ENCODE measurements at places on chromosomes 16 and 17. TPM values are rescaled to one million over a fixed set of nuclear protein-coding genes. Genes with fewer than 3 reads are reported as not detected.

Gene MSLN
- polyA plus RNA-seq = not detected

DNA sequence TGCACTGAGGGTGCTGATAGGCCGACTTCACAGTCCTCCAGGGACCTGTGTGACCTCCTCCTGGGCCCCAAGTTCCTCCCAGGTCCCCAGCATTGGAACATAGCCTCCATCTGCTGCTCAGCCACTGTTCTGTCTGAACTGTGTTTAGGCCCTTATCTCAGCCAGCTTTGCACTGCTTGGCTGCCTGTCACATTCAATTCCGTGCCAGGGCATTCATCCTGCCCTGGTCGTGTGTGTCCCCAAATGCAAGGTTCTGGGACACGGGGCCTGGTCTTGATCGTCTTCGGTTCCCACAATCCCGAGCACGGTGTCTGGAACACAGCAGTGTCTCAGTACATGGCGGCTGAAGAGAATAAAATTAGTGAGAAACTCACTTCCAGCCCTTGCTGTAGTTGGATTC is 69.9 kb upstream of the NFAT5 start:
- H3K27ac ChIP-seq = no peak overlapping the region
- H3K27me3 ChIP-seq = no peaks in the 10 kb centered on the region
- H3K4me1 ChIP-seq = no peaks in the 10 kb centered on the region
- no peak overlapping the region for H3K4me3 ChIP-seq

DNA sequence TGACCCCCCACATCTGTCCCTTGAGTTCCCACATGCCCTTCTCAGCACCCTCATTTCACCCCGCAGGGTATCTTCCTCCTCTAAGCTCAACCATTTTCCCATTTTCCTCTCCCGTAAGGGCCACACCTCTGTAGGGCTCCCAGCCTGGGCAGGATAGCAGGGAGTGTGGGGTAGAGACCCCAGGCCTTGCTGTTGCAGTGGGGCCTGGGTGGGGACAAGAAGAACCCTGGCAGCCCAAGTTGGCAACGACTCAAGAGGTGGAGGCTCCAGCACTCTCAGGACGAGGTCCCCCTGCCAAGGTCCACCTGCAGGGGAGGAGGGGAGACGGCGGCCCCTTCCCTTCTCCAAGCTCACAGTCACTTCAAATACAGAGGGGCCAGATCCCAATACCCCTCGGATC is 2.0 kb upstream of the TMEM92 start:
- H3K27me3 ChIP-seq = peaks cover 5% of the 10 kb centered on the region
- H3K4me3 ChIP-seq = no peak overlapping the region
- peaks cover 4% of the 10 kb centered on the region for H3K4me1 ChIP-seq
- H3K36me3 ChIP-seq = no peaks in the 10 kb centered on the region
- DNase-seq = no peak

Gene B9D1
- 0.67 TPM for polyA plus RNA-seq

DNA sequence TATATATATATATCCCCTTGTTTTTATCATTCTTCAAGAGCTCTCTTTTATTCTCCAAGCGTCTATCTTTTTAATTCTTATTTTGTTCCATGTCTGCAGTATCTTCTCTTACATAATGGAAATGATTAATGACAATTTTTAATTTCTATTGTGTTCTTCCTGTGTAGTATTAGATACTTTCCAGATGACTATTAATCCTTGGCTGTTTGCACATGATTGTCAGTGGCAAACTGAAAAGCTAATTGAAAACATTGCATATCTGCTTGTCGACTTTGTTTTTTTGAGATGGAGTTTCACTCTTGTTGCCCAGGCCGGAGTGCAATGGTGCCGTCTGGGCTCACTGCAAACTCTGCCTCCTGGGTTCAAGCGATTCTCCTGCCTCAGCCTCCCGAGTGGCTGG is 124.7 kb downstream of the BCAS3 start:
- H3K27me3 ChIP-seq = no peaks in the 10 kb centered on the region
- H3K4me1 ChIP-seq = no peaks in the 10 kb centered on the region
- no peaks in the 10 kb centered on the region for H3K36me3 ChIP-seq
- H3K4me3 ChIP-seq = no peak overlapping the region
- no peak overlapping the region for H3K27ac ChIP-seq
- no peak for DNase-seq

GRCh38 chr17:44005527-44006271 is 1.3 kb downstream of the NAGS start:
- peaks cover 28% of the 10 kb centered on the region for H3K4me1 ChIP-seq
- H3K4me3 ChIP-seq = peak overlapping the region; percentile 90
- peak overlapping the region; percentile 16 for H3K27ac ChIP-seq
- H3K27me3 ChIP-seq = no peaks in the 10 kb centered on the region
- peak; percentile 34 for DNase-seq
- no peaks in the 10 kb centered on the region for H3K36me3 ChIP-seq

Gene CARD14
- polyA plus RNA-seq = not detected

DNA sequence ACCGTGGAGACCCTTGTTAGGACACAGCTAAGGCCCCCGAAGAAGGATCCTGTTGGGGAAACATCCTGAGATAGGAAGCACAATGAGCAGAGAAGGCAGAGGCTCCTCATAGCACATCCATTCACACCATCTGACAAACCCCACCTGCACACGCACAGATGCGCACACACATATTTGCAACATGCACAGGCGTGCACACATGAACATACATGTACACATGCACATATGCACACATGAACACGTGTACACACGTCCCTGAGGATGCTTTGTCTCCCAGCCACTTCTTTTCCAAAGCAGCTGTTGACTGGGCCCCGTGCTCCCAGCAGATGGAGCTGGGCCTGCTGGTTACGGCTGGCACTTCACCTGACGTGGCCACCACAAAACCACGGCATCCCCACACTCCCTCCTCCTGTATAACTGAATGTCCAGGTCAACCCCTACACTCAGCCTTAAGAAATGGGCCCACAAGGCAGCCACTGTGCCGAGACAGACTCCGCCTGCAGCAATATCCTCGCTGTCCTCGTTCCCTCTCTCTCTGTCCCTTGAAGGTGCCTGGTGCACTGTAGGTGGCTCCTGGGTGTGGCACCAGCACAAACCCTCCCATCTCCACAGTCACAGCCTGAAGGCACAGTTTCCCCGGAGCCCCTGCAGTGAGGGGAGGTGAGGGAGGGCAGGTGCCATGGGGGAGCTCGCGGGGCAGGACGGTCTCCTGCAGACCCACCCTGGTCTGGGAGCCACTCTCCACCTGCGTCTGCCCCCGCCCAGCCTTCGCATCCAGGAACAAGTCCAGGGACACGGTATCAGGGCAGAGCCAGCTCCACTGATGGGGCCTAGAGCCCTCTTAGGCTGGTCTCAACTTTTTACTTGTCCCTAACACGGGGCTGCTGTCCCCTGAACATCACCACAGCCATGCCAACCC is 183.0 kb downstream of the RBFOX3 start:
- no peaks in the 10 kb centered on the region for H3K36me3 ChIP-seq
- no peaks in the 10 kb centered on the region for H3K4me1 ChIP-seq
- no peak overlapping the region for H3K4me3 ChIP-seq
- H3K27ac ChIP-seq = no peak overlapping the region
- no peaks in the 10 kb centered on the region for H3K27me3 ChIP-seq

DNA sequence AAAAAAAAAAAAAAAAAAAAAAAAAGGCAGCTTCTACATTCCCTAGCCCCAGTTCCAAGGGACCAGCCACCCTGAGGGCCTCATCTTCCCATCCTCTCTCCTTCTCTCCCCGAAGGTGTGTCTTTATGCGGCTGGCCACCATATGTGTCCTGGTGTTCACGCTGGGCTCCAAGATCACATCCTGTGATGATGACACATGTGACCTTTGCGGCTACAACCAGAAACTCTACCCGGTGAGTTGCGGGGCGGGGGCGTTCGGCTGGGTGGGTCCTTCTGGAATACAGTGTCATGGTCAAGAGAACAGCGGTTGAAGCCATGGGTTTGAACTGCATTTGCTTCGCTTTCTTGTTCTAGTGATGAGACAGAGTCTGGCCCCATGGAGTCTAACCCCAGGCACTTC is 22.6 kb upstream of the COQ7 start:
- no peaks in the 10 kb centered on the region for H3K4me1 ChIP-seq
- H3K27me3 ChIP-seq = no peaks in the 10 kb centered on the region
- no peaks in the 10 kb centered on the region for H3K36me3 ChIP-seq
- DNase-seq = no peak
- no peak overlapping the region for H3K27ac ChIP-seq

- DNase-seq = no peak
- no peaks in the 10 kb centered on the region for H3K4me1 ChIP-seq
- H3K27me3 ChIP-seq = no peaks in the 10 kb centered on the region
- no peaks in the 10 kb centered on the region for H3K36me3 ChIP-seq
- no peak overlapping the region for H3K27ac ChIP-seq
Measured at GRCh38 chr16:2036200-2036966, 9.7 kb downstream of the NHERF2 start.

- no peaks in the 10 kb centered on the region for H3K36me3 ChIP-seq
- no peak overlapping the region for H3K4me3 ChIP-seq
- H3K4me1 ChIP-seq = peaks cover 5% of the 10 kb centered on the region
- no peak for DNase-seq
Measured at GRCh38 chr17:82372249-82373071, 895 bp downstream of the UTS2R start.

DNA sequence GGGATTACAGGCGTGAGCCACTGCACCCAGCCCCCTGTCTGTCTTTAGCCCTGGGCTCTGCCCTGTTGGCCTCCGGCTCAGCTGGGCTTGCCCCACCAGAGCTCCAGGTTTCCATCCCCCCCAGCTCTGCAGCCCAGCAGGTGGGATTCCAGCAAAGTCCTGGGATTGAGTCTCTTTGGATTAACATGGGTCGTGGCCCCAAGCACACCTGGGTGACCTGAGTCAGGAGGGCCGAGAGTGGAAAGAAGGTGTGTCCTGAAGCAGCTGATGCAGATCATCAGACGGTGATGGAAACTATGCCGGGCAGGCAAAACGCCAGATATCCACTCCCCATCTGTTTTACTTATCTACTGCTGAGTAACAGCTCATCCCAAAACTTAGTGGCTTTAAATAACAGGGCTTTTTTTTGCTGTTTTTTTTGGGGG is 72.5 kb downstream of the KNOP1 start:
- DNase-seq = no peak
- no peak overlapping the region for H3K4me3 ChIP-seq
- peaks cover 2% of the 10 kb centered on the region for H3K4me1 ChIP-seq
- no peaks in the 10 kb centered on the region for H3K27me3 ChIP-seq

DNA sequence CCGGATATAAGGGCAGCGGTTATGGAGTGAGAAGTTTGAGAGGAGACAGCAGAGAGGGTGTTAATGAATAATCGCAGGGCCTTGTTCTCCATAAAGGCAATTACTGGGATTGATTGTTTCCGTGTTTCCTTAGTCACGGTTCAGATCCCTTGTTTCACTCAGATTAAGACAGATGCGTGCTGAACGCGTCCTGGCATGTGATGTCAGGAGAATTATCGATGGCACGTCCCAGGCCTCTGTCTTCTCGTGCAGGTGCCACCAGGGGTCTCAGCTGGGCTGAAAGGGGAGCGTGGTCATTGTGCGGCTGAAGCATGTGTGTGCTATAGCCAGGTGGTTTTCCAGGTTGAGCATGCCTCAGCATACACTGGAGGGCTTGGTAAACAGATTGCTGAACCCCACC is 142.4 kb upstream of the NOL11 start:
- H3K27me3 ChIP-seq = no peaks in the 10 kb centered on the region
- DNase-seq = no peak
- H3K4me3 ChIP-seq = no peak overlapping the region
- H3K4me1 ChIP-seq = no peaks in the 10 kb centered on the region

GRCh38 chr17:2393174-2393953 is 7.5 kb downstream of the MNT start:
- no peaks in the 10 kb centered on the region for H3K36me3 ChIP-seq
- peak overlapping the region; percentile 73 for H3K4me3 ChIP-seq
- peaks cover 59% of the 10 kb centered on the region for H3K4me1 ChIP-seq
- H3K27me3 ChIP-seq = no peaks in the 10 kb centered on the region
- peak overlapping the region; percentile 98 for H3K27ac ChIP-seq
- peak; percentile 91 for DNase-seq

DNA sequence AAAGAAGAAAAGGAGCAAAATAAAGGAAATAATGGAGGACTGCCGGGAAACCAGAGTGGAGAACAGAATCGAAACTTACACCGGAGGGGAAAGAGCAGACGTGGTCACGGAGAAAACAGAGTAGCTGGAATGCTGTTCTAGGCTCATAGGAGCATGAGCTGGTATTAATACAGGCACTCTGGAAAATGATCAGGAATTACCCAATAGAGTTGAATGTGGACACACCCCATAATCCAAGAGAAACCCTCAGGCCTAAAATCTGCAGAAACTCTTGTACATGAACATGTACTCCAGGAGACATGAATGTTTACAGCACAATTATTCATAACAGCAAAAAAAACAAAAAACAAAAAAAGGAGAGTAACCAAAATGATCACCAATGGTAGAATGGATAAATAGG is 77.7 kb downstream of the RPH3AL start:
- H3K4me3 ChIP-seq = no peak overlapping the region
- no peaks in the 10 kb centered on the region for H3K4me1 ChIP-seq
- H3K36me3 ChIP-seq = no peaks in the 10 kb centered on the region
- H3K27ac ChIP-seq = no peak overlapping the region
- DNase-seq = no peak
- H3K27me3 ChIP-seq = no peaks in the 10 kb centered on the region

DNA sequence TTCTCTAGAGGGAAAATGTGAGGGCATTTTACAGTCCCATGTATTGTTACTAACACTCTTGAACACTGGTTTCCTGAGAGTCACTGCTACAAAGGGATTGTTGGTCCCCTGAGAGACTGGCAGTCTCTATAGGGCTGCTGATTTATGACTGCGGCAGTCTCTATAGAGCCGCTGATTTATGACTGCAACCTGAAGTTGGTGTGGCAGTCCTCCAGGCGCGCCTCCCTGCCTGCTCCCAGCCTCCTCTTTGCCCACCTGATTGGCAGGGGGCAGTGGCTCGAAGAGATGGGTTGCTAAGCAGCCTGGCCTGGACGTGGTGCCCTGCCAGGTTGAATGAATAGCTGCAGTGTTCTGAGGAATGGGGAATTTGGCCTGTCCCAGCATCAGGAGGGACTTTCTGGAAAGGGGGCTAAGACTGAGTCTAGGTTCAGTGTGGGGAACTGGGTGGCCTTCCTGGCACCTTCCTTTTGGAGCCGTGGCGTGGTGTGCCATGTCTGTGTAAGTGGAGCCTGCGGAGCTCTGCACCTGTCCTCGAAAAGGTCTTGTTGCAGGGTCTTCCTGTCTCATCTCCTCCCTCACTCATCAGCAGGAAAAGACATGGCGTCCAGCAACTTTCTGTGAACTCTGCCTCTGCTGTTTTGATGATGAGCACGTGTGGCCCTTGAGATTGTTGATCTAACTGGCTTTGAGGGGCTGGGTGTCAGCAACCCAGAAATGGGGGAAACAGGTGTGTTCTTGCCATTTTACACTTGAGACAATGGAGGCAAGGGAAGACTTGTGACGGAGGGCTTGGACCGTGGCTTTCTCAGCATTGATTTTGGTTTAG is 24.9 kb downstream of the SAP30BP start:
- no peak overlapping the region for H3K27ac ChIP-seq
- H3K4me1 ChIP-seq = peaks cover 42% of the 10 kb centered on the region
- no peak overlapping the region for H3K4me3 ChIP-seq
- DNase-seq = no peak
